Right renal cortex interstitium (tissue), 3 donors: ENCODE measurements at places on chromosomes 16 and 17. TPM values are rescaled to one million over a fixed set of nuclear protein-coding genes. Genes with fewer than 3 reads are reported as not detected.

KRT14 gene
- 0.35 TPM for polyA plus RNA-seq

NPW gene
- polyA plus RNA-seq: 1.7 TPM

ATP2A1 gene
- 2.9 TPM for polyA plus RNA-seq

ZNF785 gene
- polyA plus RNA-seq: 18.5 TPM

NRN1L gene
- polyA plus RNA-seq: not detected

SMIM5 gene
- polyA plus RNA-seq: 4.3 TPM

ABCC6 gene
- 14.0 TPM for polyA plus RNA-seq

PRSS33 gene
- 0.61 TPM for polyA plus RNA-seq

TOM1L1 gene
- 105 TPM for polyA plus RNA-seq

DNAI2 gene
- polyA plus RNA-seq: 0.18 TPM

CCDC144A gene
- polyA plus RNA-seq: 0.78 TPM

SDR42E2 gene
- 0.15 TPM for polyA plus RNA-seq

TBC1D3G gene
- not detected for polyA plus RNA-seq

KCNH4 gene
- not detected for polyA plus RNA-seq

TNP2 gene
- polyA plus RNA-seq: not detected

KRT27 gene
- polyA plus RNA-seq: not detected

TEX14 gene
- 0.71 TPM for polyA plus RNA-seq

SRL gene
- 1.6 TPM for polyA plus RNA-seq

AOC2 gene
- polyA plus RNA-seq: 0.80 TPM

CDH5 gene
- polyA plus RNA-seq: 68.8 TPM

C16orf74 gene
- polyA plus RNA-seq: 3.7 TPM

TXNDC11 gene
- 40.2 TPM for polyA plus RNA-seq

LYRM1 gene
- 49.8 TPM for polyA plus RNA-seq

GRAPL gene
- polyA plus RNA-seq: 1.00 TPM

KCNG4 gene
- polyA plus RNA-seq: not detected

TEX19 gene
- not detected for polyA plus RNA-seq

PARD6A gene
- polyA plus RNA-seq: 2.3 TPM

WNK4 gene
- 11.2 TPM for polyA plus RNA-seq

BAIAP3 gene
- 5.1 TPM for polyA plus RNA-seq

SLFN14 gene
- polyA plus RNA-seq: 0.18 TPM

KRT28 gene
- not detected for polyA plus RNA-seq

UBE2I gene
- polyA plus RNA-seq: 155 TPM

P2RX1 gene
- 1.5 TPM for polyA plus RNA-seq

CA5A gene
- 0.04 TPM for polyA plus RNA-seq

MT4 gene
- not detected for polyA plus RNA-seq
